ENCODE measurements at places on chromosomes 16 and 17.
A peak's percentile ranks its signal among the peaks of the same experiment; 100 is the strongest.

DNA sequence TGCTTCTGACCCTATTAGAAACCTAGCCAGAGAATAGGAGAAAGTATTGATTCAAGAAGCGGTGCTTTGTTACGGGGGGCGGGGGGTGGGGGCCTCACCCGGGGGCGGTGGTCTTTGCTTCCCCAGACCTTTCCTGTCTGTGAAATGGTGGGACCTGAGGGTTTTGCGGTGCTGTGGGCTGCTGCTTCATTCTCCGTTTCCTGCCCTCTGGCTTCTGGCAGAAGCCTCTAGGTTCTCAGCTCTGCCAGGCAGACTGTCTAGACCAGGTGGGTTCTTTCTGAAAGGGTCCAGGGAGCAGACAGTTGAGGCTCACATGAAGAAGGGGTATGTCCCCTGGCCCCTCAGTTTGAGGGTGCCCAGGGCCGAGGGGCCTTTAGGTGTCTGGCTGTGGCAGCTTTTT lies 14.0 kb downstream of the GSE1 start:
- no peak for DNase-seq

GRCh38 chr17:80349751-80350150 lies 65.2 kb upstream of the ENDOV start:
- no peak for DNase-seq

DNA sequence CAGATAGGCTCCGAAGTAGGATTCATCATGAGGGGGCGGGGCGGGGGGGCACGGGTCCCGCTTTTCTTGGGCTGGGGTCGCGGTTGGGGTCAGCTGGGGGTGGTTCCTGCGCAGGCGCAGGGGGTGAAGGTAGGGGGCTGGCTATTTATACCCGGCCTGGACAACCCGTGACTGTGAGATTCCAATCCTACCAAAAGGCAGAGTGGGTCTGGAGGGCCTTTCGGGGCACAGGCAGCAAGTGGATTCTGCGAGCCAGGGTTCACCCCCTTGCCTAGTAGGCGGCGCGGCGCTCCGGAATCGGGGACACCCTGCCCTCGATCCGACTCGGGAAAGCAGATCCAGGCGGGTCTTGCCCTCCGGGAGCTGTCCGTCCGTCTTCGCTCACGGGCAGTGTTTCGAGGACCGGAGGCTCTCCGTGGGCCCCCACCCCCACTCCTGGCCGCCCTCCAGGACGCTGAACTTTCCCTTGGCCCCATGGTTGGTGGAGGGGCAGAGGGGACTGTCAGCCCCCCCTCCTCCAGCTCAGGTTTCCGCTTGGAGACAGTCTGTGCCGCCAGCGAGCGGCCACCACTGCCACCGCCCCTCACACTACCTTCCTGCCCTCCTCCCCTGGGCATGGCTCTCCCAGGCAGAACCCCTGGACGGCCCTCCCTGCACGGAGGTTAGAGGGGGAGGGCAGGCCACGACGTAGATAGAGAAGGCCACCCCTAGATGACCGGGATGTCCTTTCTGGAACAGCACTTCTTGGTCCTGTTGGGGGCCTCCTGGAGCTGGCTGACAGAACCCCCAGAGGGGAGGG lies 634 bp downstream of the SLC2A4 start:
- peak; percentile 72 for DNase-seq

DNA sequence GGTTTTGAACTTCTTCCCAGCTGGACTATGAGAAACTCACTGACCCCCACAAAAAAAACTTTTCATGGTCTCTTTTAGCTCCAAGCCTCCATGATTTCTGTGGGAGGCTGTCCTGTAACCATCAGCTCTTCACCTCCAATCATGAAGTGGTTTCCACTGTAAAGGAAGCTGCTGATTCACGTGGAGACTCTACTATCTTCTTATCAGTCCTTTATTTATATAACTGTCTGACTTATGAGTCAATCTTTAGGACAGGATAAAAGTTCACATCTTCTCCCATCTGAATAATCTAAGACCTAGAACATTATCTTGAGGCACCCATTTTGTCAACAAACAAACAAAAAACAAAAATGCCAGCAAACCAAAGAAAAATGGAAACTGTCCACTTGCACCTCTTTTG lies 409.9 kb downstream of the SLC39A11 start:
- DNase-seq: no peak

GRCh38 chr16:48089053-48089792 lies 66.6 kb downstream of the ABCC12 start:
- no peak for DNase-seq

DNA sequence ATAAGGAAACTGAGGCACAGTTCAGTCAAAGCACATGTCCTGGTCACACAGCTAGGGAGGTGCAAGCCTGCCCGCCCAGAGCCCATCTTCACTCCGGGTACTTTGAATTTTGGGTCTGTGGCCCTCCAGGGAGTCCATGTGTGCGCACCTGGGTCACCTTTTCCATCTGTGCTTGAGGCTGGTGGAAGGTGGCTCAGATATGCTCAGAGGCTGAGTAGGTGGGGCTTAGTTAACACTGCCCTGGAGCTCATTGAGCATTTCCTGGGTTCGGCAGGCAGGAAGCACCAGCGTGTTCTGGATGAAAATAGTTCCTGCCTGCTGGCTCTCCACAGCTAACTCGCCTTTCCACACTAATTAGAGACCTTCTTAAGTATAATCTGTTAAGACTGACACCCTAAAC lies 19.2 kb downstream of the FAM234A start:
- DNase-seq: peak; percentile 8

- DNase-seq: no peak
Measured at GRCh38 chr17:35407531-35407930, 24.8 kb downstream of the SLFN12 start.

DNA sequence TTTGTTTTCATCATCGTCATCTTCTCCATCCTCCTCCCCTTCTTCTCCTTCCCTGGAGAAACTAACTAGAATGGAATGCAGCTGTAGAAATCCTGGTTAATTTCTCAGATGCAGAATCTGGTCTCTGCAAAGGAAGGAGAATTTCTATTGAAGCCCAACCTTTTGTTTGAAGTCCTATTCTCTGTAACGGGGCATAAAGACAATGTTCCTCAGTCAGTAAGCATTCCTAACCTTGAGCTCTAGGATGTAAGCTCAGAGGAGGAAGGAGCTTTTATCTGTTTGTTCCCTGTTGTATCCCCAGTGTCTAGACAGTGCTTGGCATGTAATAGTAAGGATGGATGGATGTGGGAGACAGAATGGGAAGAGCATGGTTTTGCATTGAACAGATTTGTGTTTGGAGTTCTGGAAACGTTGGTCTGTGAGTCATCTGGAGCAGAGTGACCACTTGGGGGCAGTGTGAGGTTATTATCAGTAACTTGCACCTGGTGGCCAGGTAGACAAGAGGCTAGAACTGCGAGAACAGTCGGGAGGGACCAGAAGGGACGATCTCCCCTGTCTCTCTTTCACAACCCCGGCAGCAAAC lies 363.7 kb downstream of the SNX29 start:
- peak; percentile 82 for DNase-seq
